SHP77 (cell line): ENCODE measurements at places on chromosomes 2 and 18.

GRCh38 chr2:44844651-44845270 is 96.7 kb upstream of the SIX3 start:
- no peak for DNase-seq

GRCh38 chr2:179842498-179843153 is 18.8 kb downstream of the ZNF385B start:
- peak; percentile 13 for DNase-seq

GRCh38 chr2:234451852-234452625 is 44.8 kb downstream of the ARL4C start:
- no peak for DNase-seq

DNA sequence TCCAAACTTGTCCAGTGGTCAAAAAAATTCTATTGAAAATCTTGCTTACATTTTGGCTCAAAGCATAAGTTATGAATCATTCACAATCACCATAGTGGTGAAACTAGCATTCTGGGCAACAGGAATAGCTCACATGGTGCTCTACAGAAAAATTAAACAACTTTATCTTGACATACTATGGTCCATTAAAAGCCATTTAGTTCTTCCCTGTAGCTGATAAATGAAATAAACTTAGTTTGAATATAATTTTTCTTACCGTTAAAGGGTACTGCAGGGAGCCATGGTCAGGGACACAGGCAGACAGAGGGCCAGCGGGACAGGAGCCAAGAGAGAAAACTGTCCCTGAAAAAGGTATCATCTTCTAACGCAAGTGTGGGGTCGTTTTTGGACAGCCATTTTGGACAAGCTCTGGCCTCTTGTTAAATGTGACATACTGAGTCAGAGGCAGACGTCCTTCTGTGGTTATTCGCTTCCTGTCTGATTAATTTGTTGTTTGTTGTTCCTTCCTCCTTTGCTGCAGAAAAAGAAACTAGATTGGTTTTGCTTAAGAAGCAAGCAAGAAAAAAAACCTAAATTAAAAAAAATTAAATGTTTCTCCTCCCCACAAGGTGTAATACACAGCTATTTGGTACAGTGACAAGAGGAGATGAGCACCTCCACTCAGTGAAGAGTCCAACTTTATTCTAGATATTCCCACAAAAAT is at the start of gene WIPF1:
Gene WIPF1 (minus strand): TSS at position 460 of the 703 bp plus-strand sequence. CDS start 12,231 bp downstream, outside the sequence.
- no peak for DNase-seq

DNA sequence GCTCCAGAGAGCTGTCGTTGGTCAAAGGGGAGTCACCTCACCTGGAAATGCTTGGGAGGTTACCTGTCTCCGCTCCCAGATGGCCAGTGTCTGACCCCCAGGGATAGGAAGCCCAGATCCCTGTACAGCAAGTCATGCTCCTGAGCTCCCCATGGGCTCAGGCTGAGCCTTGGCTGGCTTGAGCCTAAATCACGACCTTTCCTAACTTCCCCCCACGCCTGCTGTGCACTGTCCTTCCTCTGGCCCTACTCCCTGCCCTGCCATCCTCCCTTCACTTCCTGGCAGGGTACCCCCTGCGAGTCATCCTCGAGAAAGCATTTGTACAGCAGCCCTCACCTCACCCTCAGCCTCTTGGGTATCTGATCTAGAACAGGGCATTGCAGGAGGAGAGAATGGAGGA is 9.2 kb upstream of the HDAC4 start:
- DNase-seq: no peak

DNA sequence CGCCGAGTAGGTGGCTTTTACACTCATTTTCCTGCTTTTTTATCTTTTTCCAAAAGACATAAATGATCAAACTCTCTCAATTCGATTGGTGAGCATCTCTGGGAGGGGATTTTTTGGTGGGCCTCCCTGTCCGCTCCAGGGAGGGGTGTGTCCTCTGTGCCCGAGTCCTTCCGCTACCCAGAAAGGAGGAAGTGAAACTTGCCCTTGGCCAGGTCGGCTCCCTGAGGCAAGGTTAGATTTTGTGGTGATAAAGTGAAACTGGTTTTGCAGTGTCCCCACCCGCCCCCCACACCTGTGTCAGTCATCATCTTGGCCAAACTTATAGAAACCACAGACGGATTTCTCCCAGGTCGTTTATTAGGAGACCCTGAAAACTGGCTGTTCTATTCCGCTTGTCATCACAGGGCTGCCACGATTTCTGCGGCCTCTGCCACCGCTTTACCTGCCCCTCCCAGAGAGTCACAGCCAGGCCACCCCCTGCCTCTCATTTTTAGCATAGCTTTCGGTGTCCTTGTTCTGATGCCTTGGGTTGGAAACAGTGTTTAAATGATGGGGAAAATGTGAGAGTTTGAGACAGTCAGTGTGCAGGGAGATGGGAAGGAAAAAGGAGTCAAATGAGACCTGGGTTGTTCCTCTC is 93.6 kb downstream of the SH3BP4 start:
- DNase-seq: no peak

GRCh38 chr2:241877989-241878970 is 8.8 kb downstream of the RTP5 start:
- peak; percentile 59 for DNase-seq

DNA sequence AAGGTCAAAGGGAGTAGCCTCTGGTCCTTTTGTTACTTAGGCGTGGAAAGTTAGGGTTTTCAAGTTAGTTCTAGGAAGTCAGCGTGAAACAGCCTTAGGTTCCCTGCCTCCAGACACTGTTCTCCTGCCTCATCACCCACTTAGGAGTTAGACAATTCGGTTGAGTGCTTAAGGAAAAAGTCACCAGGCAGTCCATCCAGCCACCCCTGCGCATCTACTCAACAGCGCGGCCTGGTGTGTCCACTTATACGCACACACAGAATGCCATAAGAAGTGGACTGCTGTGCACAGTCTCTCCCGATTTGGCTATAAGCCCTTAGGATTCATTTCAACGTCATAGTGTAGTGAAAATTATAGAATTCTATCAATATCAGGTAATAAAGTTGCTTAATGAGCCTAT is 470.8 kb upstream of the TNP1 start:
- DNase-seq: no peak

DNA sequence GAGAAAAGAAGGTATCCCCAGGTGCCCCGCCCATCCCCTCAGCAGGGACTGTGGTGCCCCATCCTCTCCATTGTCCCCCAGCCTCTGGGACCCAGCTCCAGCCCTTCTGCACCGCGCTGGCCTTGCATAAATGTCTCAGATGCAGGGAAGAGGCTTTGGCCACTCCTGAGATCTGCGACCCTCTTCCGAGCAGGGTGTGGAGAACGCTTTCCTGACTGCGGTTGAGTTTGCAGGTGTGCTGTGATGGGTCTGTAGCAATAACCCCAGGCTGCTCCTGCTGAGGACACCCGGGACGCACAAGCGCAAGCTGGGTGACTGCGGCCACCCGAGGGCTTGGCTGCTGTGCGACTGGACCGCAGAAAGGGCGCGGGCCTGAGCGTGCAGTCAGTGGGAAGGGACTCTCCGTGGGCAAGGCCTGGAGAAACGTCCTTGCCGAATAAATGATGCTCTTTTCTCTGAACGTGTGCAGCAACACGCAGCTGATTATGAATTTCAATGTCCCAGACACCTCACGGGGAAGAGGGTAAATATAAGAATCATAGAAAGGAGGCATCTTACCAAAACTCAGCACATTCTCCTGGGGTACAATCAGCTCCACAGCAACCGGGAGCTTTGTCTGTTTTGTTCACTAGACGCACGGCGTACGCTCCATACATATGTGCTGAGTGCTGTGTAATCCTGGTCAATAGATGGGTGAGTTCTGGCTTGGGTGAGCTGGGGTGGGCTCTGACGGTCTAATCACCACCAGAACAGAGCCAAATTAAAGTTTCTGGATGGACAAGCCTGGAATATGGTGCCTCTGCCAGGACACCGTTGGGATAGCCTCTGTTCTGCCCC is 67.5 kb upstream of the ZNF516 start:
- DNase-seq: no peak

GRCh38 chr2:192070099-192070498 is 124.6 kb downstream of the TMEFF2 start:
- no peak for DNase-seq

DNA sequence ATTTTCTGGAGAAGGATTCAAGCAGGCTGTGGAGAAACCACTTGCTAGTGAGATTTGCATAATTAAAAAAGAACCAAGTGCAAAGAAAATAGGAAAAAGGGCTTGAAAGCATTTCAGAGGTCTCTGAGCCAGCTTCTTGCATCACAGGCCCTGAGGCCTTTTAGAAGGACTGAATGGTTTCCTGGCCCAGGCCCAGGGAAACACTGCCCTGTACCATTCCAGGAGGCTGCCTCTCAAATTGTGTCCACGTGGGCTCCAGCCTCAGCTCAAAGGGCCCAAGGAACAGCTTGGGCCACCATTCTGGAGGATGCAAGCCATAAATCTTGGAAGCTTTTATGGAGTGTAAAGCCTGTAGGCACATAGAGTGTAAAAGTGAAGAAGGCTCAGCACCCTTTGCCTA is 523.3 kb upstream of the VRK2 start:
- no peak for DNase-seq

DNA sequence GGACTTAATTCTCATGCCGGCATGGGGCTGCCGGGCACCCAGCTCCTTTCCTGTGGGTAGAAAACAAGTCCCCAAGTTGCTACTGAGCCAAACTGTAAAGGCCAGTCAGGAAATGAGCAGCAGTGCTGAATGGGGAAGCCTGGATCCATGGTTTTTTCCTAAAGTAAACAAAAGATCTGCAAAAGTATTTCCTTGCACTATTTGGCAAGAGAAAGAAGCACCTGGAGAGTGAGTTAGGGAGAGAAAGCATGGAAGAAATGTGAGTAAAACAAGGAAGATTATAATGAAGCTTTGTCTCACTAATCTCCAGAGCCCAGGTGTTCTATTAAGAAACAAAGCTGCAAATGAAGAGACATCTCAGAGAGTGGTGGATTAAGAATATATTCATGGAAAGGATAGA is 117.6 kb downstream of the METTL8 start:
- no peak for DNase-seq

DNA sequence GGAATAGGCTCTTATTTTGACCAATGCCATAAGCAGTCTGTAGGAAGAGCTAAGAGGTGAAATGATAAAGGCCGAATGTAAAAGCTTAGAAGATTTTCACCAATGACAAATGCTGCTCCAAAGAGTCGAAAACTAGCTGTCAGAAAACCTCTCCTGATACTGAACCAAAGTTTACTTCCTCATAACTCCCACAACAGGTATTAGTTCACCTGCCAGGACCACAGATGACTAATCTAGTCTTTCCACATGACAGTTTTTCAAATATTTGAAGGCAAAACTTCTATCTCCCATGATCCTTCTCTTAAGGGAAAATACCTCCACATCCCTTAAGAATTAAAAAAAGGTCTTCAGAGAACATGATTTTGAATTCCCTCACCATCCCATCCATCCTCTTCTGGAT is 473.2 kb upstream of the SPHKAP start:
- no peak for DNase-seq

DNA sequence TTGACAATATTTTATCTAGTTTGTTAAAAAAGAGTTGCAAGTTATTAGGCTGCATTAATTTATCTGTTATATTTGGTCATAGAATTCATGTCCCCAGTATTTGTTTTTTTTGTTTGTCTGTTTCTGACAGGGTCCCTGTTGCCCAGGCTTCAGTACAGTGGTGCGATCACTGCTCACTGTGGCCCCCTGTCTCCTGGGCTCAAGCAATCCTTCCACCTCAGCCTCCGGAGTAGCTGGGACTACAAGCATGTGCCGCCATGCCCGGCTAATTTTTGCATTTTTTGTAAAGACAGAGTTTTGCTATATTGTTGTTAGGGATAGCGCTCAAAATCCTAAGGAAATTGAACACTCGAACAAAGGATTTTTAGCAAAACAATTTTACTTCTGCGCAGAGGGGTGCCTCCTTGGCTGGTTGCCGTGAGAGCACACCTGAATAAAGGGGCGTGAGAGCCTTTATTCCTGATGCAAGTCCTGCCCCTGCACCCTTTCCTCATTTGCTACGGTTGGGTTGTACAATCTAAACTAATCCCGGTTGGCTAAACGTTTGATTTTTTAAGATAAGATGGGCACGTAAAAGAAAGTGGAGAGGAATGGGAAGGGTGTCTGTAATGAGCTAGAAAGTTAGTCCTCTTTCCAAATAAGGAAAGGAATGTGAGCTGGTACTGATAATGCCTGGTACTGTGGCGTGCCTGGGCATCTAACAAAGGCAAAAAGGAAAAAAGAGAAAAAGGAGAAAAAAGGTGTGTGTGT is 65.5 kb downstream of the COMMD1 start:
- DNase-seq: no peak

DNA sequence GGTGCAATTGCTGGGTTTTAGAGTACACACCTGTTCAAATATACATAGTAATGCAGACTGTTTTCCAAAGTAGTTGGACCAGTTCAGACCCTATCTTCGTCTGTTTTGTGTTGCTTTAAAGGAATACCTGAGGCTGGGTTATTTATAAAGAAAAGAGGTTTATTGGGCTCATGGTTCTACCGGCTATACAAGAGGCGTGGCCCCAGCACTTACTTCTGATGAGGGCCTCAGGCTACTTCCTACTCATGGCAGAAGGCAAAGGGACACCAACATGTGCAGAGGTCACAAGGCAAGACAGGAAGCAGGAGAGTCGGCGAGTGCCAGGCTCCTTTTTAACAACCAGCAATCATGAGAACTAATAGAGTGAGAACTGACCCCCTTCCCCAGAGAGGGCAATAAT is 21.9 kb upstream of the EMILIN2 start:
- DNase-seq: no peak

DNA sequence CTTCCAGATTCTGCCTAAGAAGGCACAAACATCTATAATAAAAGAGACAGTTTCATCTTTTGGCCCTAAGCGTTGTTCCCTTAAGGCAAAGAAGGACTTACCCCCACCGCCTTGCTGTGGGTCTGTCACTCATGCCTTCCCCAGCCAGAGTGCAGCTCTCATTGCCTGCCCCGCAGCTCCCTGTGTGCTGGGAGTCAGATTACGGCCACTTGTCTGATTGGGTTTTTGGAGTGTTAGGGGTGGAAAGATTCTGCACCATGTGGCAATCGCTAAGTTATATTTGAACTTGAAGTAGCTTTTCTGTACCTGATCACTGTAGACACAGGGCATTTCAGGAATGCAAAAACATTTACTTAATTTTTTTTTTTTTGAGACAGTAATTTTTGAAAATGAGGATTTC is at the start of gene AQP4:
Gene AQP4 (minus strand): TSS at position 151 of the 400 bp plus-strand sequence. CDS start 18 bp downstream, at position 133.
- no peak for DNase-seq

- DNase-seq: peak; percentile 18
Observed at GRCh38 chr18:7272311-7273049, 41.6 kb downstream of the LRRC30 start.

- DNase-seq: peak; percentile 92
Observed at GRCh38 chr2:112182581-112183034, 44.4 kb downstream of the FBLN7 start.

GRCh38 chr2:199468561-199469513 is 11.1 kb upstream of the SATB2 start:
- no peak for DNase-seq

GRCh38 chr2:75276093-75277029 is 77.0 kb upstream of the TACR1 start:
- DNase-seq: no peak
